ENCODE measurements at places on chromosomes 16 and 17.

DNA sequence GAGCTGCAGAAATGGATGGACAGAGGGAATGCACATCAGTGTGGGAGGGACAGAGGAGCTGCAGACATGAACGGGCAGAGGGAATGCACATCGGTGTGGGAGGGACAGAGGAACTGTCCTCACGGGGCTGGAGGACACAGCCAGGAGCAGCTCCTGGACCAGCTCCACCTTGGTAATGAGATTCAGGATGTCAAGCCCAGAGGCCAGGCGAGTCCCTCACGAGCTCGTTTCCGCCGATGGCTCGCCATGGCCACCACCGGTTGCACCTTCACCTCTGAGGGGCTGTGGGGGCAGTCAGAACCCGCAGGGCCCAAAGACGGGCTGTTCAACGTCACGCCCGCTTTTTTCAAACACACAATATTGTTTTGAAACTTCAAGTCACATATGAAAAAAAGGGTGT is 56.2 kb downstream of the RPH3AL start:
- DNase-seq: no peak

DNA sequence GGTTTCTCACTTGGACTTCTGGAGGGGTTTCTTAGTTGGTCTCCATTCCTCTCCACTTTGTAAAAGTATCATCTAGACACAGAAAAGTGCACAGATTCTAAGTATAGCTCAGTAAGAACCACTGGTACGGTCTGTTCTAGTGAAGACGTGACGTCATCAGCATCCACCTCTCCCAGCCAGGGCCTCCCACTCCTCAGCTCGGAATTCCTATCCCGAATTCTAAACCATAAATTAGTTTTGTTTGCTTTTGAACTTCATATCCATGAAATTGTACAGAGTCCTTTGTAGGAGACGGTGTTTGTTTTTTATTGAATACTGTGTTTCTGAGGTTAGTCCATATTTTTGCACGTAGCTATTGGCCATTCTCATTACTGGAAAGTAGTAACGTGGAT is 25.5 kb downstream of the FOXK2 start:
- DNase-seq: no peak

DNA sequence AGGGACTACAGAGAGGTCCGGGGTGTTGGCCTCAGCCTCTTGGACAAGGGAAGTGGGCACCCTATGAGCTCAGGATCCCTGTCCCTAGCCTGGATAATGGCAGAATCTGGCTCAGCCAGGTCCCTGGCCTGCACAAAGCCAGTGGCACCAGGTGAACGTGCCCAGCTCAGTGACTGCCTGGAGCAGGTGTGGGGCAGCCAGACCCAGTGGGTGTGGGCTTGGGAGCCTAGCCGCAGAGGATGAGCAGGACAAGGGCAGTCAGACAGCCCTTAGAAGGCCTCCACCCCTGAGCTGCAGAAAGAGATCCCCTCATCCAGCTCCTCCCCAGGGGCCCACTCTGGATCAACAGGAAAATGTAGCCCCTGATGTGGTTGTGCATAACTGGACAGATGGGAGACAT is 585.3 kb downstream of the KCNJ18 start:
- no peak for DNase-seq

DNA sequence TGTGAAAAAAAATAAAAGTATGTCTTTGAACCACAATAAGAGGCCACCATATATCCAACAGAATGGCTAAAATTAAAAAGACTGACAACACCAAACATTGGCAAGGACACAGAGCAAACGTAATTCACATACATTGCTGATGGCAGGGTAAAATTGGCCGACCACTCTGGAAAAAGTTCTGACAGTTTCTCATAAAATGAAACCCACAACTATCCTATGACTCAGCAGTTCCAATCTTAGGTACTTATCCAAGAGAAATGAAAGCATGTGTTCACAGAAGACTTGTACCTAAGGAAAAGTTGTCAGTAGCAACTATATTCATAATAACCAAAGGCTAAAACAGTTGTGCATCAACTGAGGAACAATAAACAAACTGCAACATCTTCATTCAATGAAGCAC is 357.3 kb upstream of the XYLT1 start:
- DNase-seq: no peak

DNA sequence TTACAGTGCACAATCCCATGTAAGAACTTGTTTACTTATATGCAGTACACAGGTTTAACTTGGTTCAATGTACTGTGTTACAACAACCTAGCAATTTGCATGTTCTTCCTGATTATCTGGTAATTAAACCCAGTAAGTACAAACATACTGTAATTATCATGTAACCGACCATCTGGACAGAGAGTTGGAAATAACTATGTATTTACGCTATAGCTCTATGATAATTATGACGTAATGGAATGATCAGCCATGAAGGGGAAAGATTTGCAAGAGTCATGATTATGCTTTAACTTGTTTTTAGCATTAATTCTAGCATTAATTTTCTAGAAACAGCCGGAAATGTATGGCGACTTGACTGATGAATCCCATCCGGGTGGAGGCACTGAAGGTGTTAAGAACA is 74.8 kb upstream of the SALL1 start:
- DNase-seq: no peak

- peak; percentile 20 for DNase-seq
Measured at GRCh38 chr17:42288803-42289610, 709 bp downstream of the STAT5A start.

DNA sequence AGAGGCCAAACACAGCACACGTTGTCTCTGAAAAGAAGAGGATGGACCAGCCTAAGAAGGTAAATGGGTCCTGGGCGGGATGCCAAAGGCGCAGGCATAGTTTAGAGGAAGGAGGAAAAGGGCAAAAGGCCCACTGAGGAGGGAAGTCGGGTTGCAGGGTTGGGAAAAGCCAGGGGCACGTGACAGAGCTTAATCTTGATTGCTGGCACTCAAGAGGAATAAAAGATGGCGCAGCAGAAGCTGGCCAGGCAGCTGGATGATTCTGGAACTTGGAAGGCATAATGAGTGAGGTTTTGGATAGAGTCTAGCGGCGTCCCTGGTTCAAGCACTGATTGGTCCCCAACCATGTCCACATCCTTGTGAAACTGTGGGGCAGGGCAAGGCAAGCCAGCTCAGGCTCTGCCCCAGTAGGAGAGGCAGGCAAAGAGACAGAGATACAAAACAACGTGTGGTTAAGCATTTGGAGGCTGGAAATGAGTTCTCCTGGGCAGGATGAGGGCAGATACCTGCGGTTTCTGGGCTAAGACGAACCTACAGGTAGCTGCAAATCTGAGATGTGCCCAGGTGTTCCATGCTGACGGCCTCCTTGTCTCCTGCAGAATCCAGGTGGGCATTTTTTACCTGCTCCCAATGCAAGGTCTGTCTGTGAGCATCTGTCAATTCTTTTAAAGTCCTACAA is 52.7 kb upstream of the CIBAR2 start:
- no peak for DNase-seq

- no peak for DNase-seq
Measured at GRCh38 chr16:75073545-75074303, 42.9 kb downstream of the LDHD start.

DNA sequence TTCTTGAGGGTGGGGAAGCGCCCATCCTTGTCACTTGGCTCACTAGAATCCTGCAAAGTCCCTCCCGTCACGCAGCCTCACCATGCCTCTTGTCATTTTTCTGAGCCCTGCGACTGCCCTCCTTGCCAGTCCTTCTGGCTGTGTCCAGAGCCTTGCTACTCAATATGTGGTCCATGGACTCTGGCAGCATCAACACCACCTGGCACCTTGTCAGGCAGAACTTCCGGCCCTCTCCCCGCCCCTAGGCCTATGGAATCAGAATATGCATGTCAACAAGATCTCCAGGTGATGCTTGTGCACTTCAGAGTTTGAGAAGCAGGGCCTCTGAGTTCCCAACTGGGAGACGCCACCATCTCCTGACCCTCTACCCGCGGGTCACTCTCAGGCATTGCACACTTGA is 12.1 kb downstream of the PIMREG start:
- DNase-seq: no peak

DNA sequence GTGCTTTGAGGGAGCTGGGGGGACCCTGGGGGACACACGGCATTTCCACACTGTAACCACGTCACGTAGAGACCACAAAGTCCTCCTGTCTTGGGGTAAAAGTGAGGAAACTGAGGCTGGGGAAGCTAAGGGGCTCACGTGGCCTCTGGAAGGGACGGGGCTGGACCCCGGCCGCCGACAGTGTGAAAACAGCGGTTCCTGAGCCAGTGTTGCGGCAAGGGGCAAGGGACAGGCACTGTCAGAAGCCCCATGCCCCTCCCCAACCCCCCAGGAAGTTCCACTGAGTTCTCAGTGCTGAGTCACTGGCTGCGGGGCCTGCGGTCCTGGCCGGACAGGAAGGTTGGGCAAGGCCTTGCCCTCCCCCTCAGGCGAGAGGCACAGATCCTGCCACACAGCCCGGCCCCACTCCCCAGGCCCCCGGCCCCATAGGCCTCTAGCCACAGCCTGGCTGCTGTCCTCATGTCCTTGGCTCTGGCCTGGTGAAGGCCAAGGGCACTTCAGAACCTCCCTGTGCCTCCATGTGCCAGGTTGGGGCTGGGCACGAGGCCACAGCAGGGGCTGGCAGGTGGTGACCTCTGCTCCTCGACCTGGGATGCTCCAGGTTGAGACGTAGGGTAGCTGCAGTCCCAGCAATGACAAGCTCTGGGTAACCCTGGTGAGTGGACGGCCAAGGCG is 5.0 kb upstream of the CCDC57 start:
- DNase-seq: peak; percentile 81

GRCh38 chr17:50189550-50190292 is 11.7 kb downstream of the COL1A1 start:
- no peak for DNase-seq

GRCh38 chr17:7014995-7015958 is 2.9 kb downstream of the RNASEK start:
- DNase-seq: peak; percentile 43

DNA sequence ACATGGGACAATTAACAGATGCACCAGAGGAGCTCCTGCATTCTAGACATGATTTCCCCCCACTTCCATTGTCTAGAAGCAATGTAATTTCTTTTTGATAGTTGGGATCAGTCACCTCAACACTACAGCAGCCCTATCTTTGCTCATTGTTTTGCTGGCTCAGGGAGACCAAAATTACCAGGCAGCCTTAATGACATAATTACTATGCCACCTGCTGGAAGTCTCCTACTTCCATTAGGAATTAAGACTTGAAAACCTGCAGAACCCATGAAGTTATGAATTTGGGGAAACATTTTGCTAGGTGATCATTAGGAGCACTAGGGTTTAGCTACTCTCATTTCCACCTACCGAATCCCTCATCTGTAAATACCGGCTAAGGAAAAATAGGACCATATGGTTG is 312.0 kb upstream of the CA10 start:
- DNase-seq: no peak

DNA sequence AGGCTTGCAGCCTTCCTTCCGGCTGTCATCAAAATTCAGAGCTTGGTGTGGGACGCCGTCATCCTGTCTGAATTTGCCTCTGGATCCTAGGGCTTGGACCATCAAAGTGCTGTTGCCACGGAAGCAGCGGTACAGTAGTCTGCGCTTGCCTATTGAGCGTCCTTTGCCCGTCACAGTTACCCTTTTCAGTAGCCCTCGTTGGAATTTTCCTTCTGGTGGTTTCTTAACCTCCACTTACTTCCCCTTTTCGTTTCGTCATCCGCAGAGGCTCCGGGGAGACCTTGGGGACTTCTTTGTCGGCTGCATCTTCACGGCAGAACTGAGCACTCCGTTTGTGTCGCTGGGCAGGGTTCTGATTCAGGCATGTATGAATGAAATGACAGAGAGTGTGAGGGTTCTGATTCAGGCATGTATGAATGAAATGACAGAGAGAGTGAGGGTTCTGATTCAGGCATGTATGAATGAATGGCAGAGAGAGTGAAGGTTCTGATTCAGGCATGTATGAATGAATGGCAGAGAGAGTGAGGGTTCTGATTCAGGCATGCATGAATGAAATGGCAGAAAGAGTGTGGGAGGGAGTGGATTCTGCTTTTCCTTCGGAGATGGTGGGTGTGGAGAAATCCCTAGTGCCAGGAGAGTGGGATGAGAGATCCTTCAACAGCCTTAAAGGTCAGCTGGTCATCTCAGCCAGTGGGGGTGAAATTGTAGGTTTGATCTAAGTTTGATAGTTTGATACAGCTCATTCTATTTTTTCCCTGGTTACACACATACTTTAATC is 8.0 kb downstream of the TLCD3A start:
- peak; percentile 88 for DNase-seq

DNA sequence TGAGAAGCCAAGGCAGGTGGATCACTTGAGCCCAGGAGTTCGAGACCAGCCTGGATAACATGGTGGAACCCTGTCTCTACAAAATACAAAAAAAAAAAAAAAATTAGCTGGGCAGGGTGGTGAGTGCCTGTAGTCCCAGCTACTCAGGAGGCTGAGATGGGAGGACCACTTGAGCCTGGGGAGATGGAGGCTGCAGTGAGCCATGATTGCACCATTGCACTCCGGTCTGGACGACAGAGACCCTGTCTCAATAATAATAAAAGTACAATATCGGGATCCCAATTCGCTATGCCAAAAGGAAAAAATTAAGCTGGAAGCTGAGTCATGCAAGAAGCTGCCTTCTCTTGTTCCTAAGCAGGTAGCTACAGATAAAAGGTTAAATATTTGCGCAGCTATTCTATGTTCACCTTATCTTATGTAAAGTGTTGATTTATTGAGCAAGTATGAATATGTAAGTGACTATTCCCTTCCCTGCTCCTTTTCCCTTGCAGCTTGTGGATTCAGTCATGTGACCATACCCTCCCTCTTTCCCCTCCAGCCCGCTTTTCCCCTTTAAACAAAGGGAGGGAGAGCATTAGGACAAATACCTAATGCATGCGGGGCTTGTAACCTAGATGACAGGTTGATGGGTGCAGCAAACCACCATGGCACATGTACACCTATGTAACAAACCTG is 112.0 kb downstream of the LITAF start:
- DNase-seq: no peak

GRCh38 chr17:28737770-28738679 is 5.8 kb upstream of the TRAF4 start:
- no peak for DNase-seq

DNA sequence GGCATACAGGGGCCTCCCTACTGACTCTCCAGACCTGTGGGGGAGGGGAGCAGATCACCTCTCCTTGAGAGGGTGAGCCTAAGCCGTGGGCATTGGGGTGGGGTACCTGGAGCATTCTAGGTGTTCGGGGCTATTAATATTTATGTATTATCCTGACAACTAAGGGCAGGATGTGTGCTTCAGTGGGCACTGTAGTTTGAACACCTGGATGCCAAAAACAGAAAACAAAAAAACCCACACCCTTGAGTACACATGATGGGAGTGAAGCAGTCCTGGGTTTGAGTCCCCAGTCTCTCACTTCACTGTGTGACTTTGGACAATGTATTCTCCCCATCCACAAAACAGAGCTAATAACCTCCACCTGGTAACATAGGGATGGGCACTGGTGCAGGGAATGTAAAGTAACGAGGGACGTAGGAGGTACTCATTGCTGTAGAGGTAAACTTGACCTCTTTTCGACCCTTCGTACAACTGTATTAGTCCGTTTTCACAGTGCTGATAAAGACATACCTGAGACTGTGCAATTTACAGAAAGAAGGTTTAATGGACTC is 257.8 kb downstream of the CPPED1 start:
- no peak for DNase-seq

GRCh38 chr16:74793571-74793970 is 19.0 kb upstream of the FA2H start:
- DNase-seq: no peak

All from inflammatory macrophage (primary cell).